ENCODE measurements at places on chromosomes 13 and 19.

DNA sequence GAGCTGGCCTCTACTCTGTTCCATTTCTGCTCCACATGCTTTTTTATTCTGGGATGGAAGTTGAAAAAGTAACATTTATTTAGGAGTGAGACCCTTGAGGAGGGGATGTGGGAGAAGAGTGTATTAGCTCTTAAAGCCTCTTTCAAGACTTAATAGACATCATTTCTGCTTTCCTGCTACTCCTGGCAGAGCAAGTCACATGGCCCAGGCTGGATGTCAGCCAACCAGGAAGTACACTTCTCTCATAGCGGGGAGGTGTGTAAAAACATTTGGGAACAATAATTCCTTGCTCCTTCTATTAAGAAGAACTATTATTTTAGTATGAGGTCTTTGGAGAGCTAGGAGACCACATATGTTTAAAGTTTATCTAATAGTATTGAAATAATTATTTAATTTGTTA, 40.6 kb upstream of the FAM216B start:
- DNase-seq, result no peak

DNA sequence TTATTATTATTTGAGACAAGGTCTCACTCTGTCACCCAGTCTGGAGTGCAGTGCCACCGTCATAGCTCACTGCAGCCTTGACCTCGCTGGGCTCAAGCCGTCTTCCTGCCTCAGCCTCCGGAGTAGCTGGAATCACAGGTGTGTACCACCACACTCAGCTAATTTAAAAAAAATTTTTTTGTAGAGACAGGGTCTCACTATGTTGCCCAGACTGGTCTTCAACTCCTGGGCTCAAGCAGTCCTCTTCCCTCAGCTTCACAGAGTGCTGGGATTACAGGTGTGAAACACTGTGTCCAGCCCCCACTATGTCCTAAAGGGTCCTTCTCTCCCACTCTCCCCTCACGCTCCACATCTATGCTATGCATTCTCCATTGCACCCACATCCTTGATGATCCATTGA, 9.1 kb upstream of the TLE2 start:
- DNase-seq, result no peak

- no peak for DNase-seq
Measured at GRCh38 chr13:41615528-41615855, 158.1 kb downstream of the RGCC start.

DNA sequence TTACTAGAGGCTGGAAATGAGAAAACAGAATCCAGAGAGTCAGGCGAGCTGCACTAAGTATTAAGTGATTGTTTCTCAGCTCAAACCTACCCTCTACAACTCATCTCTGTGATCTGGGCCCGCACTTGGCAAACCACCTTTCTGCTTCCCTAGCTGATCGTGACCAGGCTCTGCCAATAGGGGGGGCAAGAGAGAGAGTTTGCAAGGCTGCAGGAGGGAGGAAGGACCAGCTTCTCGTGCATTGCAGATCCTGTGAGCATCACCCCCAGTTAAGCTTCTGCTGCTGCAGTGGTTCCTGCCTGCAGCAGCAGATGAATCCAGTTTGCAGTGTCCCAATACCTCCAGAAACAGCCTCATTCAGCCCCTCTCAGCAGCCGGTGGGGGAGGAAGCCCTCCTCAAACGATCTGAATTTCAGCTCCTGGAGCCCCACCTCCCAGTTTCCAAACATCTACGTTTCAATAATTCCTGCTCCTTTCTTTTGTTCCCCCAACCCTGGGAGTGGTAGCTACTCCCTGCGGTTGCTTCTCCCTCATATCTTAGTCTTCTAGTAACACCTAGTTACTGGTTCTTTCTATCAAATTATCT, 20.0 kb downstream of the XRCC1 start:
- peak; percentile 87 for DNase-seq

GRCh38 chr13:41130356-41130755, 2.2 kb downstream of the KBTBD6 start:
- DNase-seq, result no peak

GRCh38 chr19:11685676-11686650, 52.8 kb downstream of the ZNF823 start:
- no peak for DNase-seq

GRCh38 chr19:43908659-43909058, 26.4 kb downstream of the ZNF45 start:
- DNase-seq, result no peak

GRCh38 chr13:56314765-56315164, 826.0 kb upstream of the PRR20A start:
- no peak for DNase-seq

DNA sequence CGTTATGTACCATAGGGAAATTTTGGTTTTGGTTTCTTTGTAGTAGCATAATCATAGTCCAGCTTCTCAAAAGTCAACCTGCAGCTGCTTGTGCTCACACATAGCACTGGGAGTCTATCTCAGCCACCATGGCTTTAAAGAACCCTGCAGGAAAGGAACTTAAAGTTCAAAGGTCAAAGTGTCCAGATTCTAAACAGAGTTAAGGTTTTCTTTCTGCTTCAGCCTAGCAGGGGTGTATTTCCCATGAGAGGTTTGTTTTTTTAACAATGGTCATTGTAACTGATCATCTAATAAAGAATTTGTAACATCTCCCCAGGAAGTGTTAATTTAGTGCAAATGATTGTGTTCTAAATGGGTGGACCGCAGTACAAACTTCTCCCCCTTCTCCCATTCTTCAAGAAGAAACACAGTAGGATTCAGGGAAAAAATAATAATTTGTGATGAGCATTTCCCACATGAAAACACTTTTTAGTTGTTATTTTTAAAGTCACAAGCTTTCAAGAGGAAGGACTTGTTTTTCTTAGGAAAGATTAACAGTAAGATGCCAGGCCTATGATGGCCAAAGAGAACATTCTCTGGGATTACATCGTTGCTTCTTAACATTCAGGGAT, 168.0 kb downstream of the EFNB2 start:
- no peak for DNase-seq

DNA sequence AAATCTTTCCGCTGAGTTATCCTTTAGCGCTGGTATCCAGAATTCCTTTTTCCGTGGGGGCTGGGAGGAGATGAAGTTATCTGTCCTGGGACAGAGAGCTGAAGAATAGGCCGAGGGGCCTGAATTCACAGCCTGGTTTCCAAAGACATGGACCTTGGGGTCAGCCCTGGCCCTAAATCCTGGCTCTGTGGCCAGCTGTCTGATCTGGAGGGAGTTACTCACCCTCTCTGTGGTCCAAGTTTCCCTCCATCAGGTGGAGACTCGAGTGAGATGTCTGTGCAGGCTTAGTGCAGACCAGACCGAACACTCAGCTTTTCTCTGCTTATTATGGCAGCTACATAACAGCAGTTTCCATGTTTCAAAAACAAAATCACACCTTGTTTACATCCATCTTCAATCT, 59.6 kb downstream of the CDADC1 start:
- no peak for DNase-seq

DNA sequence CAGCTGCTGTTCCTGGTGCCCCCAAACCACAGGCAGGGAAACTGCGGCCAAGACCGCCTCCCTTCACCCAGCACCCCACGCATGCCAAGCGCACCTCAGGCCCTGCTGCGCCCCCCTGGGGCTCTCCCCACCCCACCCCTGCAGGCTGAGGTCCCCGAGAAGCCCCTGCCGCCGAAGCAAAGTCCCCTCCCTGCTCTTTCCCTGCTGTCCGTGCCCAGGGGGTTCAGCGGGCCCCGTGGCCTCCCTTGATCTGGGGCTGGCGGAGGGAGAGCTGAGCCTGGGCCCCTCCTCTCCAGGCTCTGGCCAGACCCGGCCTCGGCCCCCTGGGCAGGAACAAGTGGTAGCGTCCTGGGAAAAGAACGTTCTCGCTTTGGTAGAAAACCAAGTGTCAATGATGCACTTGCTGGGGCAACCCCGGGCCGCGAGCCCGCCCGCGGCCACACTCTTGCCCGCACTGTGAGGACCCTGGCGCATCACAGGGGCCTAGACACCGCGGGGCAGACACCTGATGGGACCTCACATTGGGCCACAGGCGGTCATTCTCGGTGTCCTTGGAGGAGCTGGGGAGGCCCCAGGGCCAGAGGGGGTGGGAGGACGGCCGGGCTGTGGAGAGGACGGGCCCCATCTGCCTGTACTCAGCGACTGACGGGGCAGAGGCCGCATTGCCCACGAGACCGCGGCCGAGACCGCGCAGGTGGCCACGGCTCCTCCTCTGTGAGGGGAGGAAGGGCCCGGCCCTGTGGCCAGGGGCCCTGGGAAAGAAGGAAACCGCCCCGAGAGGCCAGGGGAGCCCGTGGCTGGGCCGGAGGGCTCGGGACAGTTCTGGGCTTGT, 29.0 kb downstream of the GPX4 start:
- DNase-seq, result no peak

GRCh38 chr19:17686023-17686521, 2.1 kb downstream of the UNC13A start:
- DNase-seq, result no peak

DNA sequence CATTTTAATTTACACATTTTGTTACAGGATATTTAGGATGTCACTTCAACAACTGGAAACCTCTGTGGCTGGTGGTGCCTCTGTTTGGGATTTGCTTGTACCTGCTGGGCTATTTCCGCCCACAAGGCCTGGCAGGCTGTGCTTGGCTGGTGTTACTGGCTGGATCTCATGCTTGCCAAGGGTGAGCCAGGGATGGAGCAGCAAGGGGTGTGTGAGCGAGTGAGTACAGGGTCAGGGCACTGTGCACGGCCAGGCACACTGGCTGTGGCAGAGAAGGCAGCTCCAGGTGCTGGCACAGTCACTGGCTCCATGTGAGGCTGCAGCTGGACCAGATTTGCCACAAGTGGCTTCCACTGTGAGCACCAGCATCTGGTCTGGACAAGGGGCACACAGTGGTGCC, 1254.8 kb downstream of the SLITRK5 start:
- DNase-seq, result no peak

GRCh38 chr19:4075373-4075772, 8.7 kb upstream of the ZBTB7A start:
- DNase-seq, result no peak

DNA sequence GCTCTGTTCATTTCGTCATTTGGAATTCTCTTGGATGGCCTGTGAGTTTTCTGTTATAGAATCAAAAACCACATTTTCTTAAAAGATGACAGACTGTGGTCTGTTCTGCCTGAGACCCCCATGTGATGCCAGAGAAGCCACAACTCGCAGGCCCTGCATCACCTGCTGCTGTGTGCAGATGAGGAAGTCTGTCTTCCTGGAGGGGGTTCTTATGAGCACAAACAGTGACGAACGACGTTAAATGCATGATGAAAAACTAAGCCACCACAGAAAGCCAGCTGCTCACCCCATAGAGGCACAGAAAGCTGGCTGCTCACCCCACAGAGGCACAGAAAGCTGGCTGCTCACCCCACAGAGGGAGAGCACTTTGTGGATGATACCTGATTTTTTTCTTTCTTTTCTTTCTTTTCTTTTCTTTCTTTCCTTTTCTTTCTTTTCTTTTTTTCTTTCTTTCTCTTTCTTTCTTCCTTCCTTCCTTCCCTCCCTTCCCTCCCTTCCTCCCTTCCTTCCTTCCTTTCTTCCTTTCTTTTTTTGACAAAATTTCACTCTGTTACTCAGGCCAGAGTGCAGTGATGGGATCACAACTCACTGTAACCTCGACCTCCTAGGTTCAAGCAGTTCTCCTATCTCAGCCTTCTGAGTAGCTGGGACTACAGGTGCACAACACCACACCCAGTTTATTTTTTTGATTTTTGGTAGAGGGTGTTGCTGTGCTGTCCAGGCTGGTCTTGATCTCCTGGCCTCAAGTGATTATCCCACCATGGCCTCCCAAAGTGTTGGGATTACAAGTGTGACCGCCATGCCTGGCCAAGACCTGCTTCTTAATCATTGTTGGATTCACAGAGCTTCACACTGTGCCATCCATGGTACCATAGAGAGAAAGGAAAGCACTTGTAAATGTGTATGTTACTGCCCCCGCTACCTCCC, 1191.4 kb downstream of the UQCRFS1 start:
- DNase-seq, result no peak

DNA sequence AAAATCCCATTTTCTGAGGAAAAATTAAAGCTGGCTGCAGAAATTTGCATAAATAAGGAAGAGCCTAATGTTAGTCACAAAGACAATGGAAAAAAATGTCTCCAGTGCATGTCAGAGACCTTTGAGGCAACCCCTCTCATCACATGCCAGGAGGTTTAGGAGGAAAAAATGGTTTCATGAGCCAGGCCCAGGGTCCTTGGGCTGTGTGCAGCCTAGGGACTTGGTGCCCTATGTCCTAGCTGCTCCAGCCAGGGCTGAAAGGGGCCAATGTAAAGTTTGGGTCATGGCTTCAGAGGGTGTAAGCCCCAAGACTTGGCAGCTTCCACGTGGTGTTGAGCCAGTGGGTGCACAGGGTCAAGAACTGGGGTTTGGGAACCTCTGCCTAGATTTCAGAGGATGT, 1252.6 kb downstream of the PCDH9 start:
- DNase-seq, result no peak

DNA sequence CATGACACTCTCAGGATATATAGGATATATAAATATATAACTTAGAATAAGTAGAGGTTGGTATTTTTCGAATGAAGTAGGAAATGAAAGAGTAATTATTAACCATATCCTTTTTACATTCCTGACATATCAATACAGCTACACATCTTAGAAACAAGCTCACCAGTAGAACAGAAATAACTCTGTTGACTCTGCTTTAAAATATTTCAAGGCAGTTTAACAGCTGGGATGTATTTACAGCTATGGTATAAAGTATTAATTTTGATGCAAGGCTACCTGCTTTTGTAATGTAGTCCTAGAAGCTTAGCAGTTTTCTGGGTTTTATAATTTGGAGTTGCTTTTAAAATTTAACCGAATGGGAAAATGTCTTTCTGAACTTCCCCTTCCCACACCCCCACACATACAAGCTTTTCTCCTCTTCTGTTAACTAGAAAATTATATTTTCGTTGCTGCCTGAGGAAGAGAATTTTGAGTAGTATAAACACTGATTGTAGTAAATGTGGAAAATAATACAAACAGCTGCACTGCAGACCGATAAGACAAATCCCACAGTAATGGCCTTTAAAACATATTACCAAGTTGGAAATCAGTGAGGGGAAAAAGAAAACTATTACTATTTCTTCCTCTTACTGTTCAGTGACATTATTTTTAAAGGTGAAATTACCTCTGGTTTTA, 147.7 kb downstream of the GGACT start:
- no peak for DNase-seq

DNA sequence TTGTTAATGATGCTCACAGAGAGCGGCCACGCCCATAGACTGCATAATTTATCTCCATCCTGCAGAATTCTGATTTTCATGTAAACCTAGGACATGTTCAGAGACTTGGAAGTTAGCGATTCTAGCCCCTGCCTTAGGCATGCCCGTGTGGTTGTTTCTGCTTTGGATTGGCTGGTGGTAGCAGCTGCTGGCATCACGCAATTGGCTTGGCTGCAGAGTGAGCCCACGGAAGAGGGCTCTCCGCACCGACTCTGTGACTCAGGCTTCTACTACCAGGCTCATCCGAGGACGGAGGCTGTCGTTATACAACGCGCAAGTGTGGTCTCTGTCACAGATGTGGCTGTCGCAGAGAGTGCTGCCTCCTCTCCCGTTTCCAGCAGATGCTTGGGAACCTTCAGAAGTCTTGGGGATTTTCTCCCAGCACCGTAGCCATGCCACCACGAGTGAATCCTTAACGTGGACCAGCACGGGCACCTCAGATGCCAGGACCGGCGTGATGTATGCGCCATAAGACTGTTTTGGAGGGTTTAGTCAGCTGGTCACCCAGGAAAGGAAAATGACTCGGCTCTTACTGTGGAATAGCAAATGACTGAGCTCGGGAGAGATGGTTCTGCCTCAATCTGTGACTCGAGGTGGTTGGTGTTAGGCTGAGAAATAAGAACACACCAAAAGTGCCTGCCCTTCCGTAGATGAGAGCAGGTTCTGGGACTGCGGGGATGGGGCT, 61.0 kb upstream of the F7 start:
- no peak for DNase-seq

- no peak for DNase-seq
Measured at GRCh38 chr13:95791084-95791722, 114.3 kb downstream of the DNAJC3 start.

All from HuH-7 (cell line).